ENCODE measurements at places on chromosomes 6 and 20. TPM values are rescaled to one million over a fixed set of nuclear protein-coding genes. Genes with fewer than 3 reads are reported as not detected.
A peak's percentile ranks its signal among the peaks of the same experiment; 100 is the strongest.

Gene CNR1
- total RNA-seq, result 0.53 TPM

Gene CCM2L
- 10.7 TPM for total RNA-seq

Gene SH3BGRL2
- 4.9 TPM for total RNA-seq

Gene KCNS1
- total RNA-seq, result not detected

Gene HUS1B
- not detected for total RNA-seq

DNA sequence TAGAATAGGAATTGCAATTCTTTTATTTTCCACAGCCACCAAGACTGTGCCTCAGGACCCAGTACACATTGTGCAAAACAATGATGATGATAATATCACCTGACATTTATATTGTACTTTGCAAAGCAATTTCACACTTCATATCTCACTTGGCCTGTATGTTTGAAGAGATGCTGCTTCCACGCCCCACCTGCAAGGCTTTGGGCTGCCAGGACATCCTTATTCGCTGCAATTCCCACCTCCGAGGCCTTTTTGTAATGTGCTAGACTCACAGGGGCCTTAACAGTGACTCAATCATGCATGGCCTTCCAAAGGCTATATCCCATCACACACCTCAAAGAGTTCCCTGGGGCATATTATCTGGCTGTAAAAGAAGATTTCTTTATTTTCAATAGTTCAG lies 200.9 kb downstream of the MYLK4 start:
- no peaks in the 10 kb centered on the region for H3K27me3 ChIP-seq
- no peaks in the 10 kb centered on the region for H3K4me1 ChIP-seq
- DNase-seq, result no peak
- H3K4me3 ChIP-seq, result no peak overlapping the region

- DNase-seq, result no peak
- peaks cover 14% of the 10 kb centered on the region for H3K4me1 ChIP-seq
- no peak overlapping the region for H3K4me3 ChIP-seq
- no peaks in the 10 kb centered on the region for H3K36me3 ChIP-seq
These were observed 264.7 kb downstream of the DLL1 start for GRCh38 chr6:170025935-170026750.

GRCh38 chr6:38319256-38320212 lies 320.2 kb downstream of the BTBD9 start:
- no peak overlapping the region for H3K27ac ChIP-seq
- H3K36me3 ChIP-seq, result no peaks in the 10 kb centered on the region
- DNase-seq, result no peak
- H3K27me3 ChIP-seq, result no peaks in the 10 kb centered on the region
- no peaks in the 10 kb centered on the region for H3K4me1 ChIP-seq

DNA sequence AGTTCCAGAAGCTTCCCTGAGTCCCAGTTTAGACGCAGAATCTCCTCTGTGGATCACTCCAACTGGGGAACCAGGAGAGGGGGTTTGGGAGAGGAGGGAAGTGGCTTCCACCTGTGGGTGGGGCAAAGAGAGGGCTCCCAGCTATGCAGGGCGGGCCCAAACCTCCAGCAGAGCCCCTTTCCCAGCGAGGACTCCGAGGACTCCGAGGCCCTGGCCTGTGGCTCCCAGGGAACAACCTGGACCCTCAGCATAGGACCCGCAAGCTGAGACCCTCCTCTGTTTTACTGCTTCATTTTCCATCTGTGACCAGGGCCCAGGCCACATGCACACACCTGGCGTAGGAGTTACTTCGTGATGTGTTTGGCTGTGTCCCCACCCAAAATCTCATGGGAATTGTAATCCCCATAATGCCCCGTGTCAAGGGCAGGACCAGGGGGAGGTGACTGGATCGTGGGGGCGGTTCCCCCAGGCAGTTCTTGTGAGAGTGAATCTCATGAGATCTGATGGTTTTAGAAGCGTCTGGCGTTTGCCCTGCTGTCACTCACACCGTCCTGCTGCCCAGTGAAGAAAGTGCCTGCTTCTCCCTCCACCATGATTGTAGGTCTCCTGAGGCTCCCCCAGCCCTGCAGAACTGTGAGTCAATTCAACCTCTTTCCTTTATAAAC lies 27.9 kb downstream of the NTSR1 start:
- DNase-seq, result no peak
- H3K4me3 ChIP-seq, result no peak overlapping the region
- H3K27ac ChIP-seq, result no peak overlapping the region
- H3K36me3 ChIP-seq, result no peaks in the 10 kb centered on the region

DNA sequence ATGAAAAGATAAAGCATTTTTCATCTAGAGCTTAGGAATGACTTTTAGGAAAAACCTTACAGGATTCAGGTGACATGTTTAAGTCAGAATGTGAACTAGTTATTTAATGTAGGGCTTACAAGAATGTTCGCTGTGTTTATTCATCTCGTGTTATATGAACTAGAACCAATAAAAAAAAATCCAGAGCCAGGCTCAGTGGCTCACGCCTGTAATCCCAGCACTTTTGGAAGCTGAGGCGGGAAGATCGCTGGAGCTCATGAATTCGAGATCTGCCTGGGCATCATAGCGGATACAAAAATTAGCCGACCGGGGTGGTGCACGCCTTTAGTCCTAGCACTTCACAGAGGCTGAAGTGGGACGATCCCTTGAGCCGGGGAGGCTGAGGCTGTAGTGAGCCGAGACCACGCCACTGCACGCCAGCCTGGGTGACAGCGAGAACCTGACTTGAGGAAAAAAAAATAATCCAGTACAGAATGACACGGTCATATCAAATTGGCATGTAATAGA lies 46.3 kb downstream of the OR2B2 start:
- no peak overlapping the region for H3K27ac ChIP-seq
- peak overlapping the region; percentile 83 for H3K4me3 ChIP-seq
- peaks cover 40% of the 10 kb centered on the region for H3K4me1 ChIP-seq
- H3K27me3 ChIP-seq, result peaks cover 30% of the 10 kb centered on the region

DNA sequence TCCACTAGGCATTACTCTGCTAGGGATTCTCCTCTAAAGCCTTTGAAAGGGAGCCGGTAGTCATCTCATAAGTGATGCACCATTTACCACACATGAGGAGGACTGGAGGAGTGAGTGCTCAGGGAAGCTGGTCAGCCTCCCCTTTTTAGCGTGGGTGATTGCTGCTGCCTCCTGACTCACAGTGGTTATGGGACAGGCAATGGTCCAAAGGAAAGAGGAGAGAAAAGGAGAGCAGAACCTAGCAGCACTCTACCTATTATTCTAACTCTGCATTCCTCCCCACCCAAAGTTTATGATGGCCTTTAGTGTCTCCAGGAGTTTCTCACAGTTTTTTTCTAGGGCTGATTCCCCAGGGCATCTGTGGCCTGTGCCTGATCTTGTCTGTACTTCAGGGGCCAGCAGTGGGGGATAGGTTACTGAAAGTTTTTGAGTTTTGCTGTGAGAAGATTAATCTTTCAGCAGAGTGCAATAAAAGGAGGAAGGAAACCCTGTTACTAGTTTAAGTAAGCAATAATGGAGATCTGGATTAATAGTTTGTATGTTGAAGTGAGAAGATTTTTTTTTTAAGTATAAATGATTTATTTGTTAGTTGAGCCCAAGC lies 36.4 kb upstream of the GCLC start:
- no peaks in the 10 kb centered on the region for H3K4me1 ChIP-seq
- DNase-seq, result no peak
- H3K36me3 ChIP-seq, result no peaks in the 10 kb centered on the region
- H3K27me3 ChIP-seq, result no peaks in the 10 kb centered on the region
- no peak overlapping the region for H3K4me3 ChIP-seq

DNA sequence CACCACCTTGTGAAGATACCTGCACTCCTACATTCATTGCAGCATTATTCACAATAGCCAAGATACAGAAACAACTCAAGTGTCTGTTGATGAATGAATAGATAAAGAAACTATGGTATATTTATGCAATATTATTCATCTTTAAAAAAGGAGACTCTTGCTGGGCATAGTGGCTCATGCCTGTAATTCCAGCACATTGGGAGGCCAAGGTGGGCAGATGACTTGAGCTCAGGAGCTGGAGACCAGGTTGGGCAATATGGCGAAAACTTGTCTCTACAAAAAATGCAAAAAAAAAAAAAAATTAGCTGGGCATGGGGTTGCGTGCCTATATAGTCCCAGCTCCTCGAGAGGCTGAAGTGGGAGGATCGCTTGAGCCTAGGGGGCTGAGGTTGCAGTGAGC lies 119.8 kb downstream of the GJA1 start:
- H3K27ac ChIP-seq, result no peak overlapping the region
- no peaks in the 10 kb centered on the region for H3K4me1 ChIP-seq
- H3K4me3 ChIP-seq, result no peak overlapping the region
- DNase-seq, result no peak

DNA sequence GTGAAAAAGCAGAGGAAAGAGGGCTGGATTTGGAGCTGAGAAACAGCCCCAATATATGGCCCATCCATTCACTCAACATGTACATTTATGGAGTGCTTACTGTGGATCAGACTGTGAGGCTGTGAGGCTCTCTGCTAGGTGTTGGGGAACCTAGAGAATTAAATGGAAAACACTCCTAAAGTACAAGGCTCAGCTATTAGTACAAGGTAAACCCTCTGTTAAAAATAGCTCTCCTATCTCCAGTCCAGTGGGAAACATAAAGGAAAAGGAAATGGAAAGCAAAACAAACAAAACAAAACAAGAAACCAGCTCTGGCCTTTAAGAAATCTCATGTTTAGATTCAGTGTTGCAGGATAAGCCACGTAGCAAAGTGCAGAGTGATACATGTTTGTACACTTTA lies 35.0 kb downstream of the LY86 start:
- H3K27me3 ChIP-seq, result no peaks in the 10 kb centered on the region
- no peaks in the 10 kb centered on the region for H3K36me3 ChIP-seq
- DNase-seq, result no peak
- H3K27ac ChIP-seq, result no peak overlapping the region
- H3K4me1 ChIP-seq, result peaks cover 28% of the 10 kb centered on the region
- no peak overlapping the region for H3K4me3 ChIP-seq

- peaks cover 48% of the 10 kb centered on the region for H3K4me1 ChIP-seq
- no peaks in the 10 kb centered on the region for H3K27me3 ChIP-seq
- DNase-seq, result peak; percentile 94
- peak within 1 kb of the TSS; percentile 100 for H3K27ac ChIP-seq
- peak within 1 kb of the TSS; percentile 96 for H3K4me3 ChIP-seq
These were observed at the start of gene CST3 for GRCh38 chr20:23637282-23638221. Gene CST3 (minus strand): TSS chr20:23637955. CDS start chr20:23637862, 93 bp downstream.

DNA sequence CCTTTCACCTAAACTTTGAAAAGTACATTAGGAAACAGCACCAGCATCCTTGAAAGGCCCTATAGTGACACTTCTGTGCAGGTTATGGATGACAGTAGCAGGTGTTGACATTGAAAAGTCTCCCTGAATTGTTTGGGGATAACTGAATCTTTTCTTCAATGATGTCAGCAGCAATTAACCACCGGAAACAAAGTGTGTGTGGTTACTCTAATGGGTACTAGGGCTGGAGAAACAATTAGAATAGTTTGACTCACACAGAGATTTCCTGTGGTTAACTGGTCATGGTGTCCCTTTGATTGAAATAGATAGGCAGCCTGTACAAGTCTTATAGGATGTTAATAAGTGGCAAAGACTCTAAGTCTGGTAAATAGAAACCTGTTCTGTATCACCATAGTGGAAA lies 189.1 kb downstream of the TBX18 start:
- no peaks in the 10 kb centered on the region for H3K4me1 ChIP-seq
- H3K27me3 ChIP-seq, result no peaks in the 10 kb centered on the region
- no peak overlapping the region for H3K27ac ChIP-seq
- DNase-seq, result no peak
- no peaks in the 10 kb centered on the region for H3K36me3 ChIP-seq
- H3K4me3 ChIP-seq, result no peak overlapping the region

GRCh38 chr6:41425511-41425910 lies 90.1 kb downstream of the NCR2 start:
- H3K36me3 ChIP-seq, result no peaks in the 10 kb centered on the region
- H3K4me3 ChIP-seq, result no peak overlapping the region
- no peak for DNase-seq
- no peak overlapping the region for H3K27ac ChIP-seq

DNA sequence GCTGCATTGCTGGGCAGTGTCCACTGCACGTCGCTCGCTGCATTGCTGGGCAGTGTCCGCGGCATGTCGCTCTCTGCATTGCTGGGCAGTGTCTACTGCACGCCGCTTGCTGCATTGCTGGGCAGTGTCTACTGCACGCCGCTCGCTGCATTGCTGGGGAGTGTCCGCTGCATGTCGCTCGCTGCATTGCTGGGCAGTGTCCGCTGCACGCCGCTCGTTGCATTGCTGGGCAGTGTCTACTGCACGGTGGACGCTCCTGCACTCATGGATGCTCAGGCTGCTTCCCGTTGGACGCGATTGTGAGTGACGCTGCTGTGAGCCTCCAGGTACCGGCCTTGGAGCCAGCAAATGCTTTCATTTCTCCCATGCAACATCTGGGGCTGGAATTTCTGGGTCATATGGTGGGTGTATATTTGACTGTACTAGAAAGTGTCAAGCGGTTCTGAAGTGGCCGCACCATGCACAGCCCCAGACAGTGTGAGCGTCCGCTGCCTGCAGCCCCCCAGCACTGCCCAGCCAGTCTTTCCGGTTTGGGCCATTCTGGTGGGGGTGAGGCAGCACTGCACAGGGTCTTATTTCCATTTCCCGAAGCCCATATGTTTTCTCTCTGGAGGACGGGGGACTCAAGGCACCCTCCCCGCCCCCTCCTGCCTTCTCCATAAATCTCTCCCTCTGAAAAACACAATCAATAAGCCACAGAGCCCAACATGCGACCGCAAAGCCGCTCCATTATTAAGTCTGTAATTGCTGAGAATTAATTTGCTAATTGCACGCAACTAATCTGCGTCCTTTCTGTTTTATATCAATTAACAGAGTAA lies 97.4 kb downstream of the YTHDF1 start:
- H3K27me3 ChIP-seq, result peaks cover 26% of the 10 kb centered on the region
- no peak overlapping the region for H3K4me3 ChIP-seq
- peak; percentile 1 for DNase-seq
- H3K4me1 ChIP-seq, result no peaks in the 10 kb centered on the region
- no peak overlapping the region for H3K27ac ChIP-seq

- no peaks in the 10 kb centered on the region for H3K36me3 ChIP-seq
- no peak overlapping the region for H3K4me3 ChIP-seq
- H3K4me1 ChIP-seq, result peaks cover 8% of the 10 kb centered on the region
- no peak for DNase-seq
- H3K27ac ChIP-seq, result no peak overlapping the region
These were observed 129.2 kb downstream of the TMEM242 start for GRCh38 chr6:157194110-157194509.

DNA sequence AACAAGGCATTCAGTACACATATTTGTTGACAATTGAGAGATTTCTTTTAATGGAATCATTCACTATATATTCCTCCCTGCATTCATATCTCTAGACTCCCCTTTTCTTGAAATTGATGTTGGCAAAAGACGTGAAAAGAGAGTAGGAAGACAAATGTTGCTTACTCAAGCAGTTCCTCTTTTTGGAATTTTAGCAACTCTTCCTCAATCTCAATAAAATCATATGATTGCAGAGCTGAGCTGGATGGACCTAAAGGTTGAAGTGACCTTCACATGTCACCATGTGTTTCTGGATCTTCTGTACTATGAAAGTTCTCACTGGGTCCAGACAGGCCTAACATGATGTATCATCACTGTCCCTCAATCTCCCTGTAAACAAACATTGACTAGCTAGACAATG lies 18.6 kb downstream of the ADGRF1 start:
- DNase-seq, result no peak
- no peak overlapping the region for H3K4me3 ChIP-seq
- no peaks in the 10 kb centered on the region for H3K4me1 ChIP-seq
- H3K27me3 ChIP-seq, result no peaks in the 10 kb centered on the region
- no peaks in the 10 kb centered on the region for H3K36me3 ChIP-seq

- DNase-seq, result peak; percentile 77
- no peaks in the 10 kb centered on the region for H3K36me3 ChIP-seq
- H3K4me1 ChIP-seq, result peaks cover 25% of the 10 kb centered on the region
- peak within 1 kb of the TSS; percentile 70 for H3K4me3 ChIP-seq
- H3K27ac ChIP-seq, result peak within 1 kb of the TSS; percentile 77
These were observed at the start of gene DAAM2 for GRCh38 chr6:39791850-39792539. Gene DAAM2 (plus strand): TSS chr6:39792376. CDS start chr6:39856303, 63,927 bp downstream.
